ENCODE measurements at places on chromosomes 3 and 15. TPM values are rescaled to one million over a fixed set of nuclear protein-coding genes. Genes with fewer than 3 reads are reported as not detected.
A peak's percentile ranks its signal among the peaks of the same experiment; 100 is the strongest.

GRCh38 chr3:66720508-66720907 lies 219.7 kb upstream of the LRIG1 start:
- no peaks in the 10 kb centered on the region for H3K4me1 ChIP-seq
- H3K27ac ChIP-seq = no peak overlapping the region
- no peak overlapping the region for H3K4me3 ChIP-seq
- H3K36me3 ChIP-seq = no peaks in the 10 kb centered on the region
- no peaks in the 10 kb centered on the region for H3K27me3 ChIP-seq

DNA sequence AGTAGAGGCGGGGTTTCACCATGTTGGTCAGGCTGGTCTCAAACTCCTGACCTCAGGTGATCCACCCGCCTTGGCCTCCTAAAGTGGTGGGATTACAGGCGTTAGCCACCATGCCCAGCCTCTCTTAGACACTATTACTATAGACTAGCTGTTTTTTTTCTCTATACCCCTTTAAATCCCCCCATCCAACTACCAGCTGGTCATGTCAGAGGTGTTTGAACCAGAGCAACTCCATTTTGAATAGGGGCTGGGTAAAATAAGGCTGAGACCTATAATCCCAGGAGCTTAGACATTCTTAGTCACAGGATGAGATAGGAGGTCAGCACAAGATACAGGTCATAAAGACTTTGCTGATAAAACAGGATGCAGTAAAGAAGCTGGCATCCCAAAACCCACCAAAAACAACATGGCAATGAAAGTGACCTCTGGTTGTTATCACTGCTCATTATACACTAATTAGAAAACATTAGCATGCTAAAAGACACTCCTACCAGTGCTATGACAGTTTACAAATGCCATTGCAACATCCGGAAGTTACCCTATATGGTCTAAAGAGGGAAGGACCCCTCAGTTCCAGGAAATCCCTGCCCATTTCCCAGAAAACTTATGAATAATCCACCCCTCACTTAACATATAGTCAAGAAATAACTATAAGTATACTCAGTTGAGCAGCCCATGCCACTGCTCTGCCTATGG lies 57.8 kb upstream of the GPD1L start:
- H3K4me1 ChIP-seq = no peaks in the 10 kb centered on the region
- no peaks in the 10 kb centered on the region for H3K27me3 ChIP-seq
- no peaks in the 10 kb centered on the region for H3K36me3 ChIP-seq
- H3K27ac ChIP-seq = no peak overlapping the region
- DNase-seq = no peak

GRCh38 chr3:158642474-158643210 lies 1.7 kb upstream of the GFM1 start:
- H3K36me3 ChIP-seq = peaks cover 18% of the 10 kb centered on the region
- no peak overlapping the region for H3K27ac ChIP-seq
- DNase-seq = no peak
- no peaks in the 10 kb centered on the region for H3K4me1 ChIP-seq
- H3K4me3 ChIP-seq = no peak overlapping the region

GRCh38 chr15:39846108-39846507 lies 63.5 kb upstream of the FSIP1 start:
- no peak overlapping the region for H3K4me3 ChIP-seq
- no peak overlapping the region for H3K27ac ChIP-seq
- DNase-seq = no peak

DNA sequence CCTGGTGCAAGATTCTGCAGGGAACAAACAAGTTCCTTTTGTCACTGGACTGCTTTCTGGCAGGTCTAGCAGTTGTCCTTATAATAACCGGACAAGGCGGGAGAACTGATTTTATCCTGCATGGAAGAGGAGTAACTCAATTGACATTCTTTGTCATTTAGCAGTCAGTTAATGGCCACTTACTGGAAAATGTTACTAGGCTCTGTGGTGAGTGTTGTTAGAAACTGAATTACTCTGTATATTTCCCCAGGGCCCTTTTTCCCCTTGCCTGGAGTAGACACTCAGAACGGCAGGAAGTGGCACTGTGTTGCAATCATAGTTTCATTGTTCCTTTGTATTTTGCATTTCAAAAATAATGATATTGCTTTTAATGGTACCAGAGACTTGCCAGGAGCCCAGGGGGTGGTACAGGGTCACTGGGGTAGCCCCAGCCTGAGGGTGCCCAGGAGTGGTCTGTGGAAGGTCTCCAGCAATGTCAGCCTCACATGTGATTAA lies 318.6 kb upstream of the LRRFIP2 start:
- no peaks in the 10 kb centered on the region for H3K27me3 ChIP-seq
- no peak for DNase-seq
- no peak overlapping the region for H3K4me3 ChIP-seq
- H3K36me3 ChIP-seq = peaks cover 12% of the 10 kb centered on the region
- no peaks in the 10 kb centered on the region for H3K4me1 ChIP-seq

DNA sequence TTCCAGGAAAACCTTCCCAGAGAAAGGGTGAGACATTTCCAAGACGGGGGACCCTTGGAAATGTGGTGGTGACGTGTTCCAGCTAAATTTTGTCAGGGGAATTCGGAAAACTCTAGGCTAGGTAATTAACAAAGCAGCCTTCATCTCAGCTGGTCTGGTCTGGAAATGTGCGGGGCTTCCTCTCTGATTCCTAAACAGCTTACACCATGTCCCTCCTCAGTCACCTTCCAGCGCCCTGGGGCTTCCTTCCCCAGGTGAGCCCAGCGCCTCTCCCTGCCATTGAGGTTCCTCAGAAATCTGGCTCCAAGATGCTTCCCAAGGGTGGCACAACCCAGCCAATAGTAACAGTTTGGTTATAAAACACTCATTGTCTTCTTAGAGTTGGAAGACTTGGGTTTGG lies 571 bp downstream of the ACAD9 start:
- no peaks in the 10 kb centered on the region for H3K27me3 ChIP-seq
- no peak for DNase-seq
- peak overlapping the region; percentile 75 for H3K27ac ChIP-seq
- H3K4me1 ChIP-seq = peaks cover 18% of the 10 kb centered on the region
- H3K4me3 ChIP-seq = peak overlapping the region; percentile 96
- peaks cover 26% of the 10 kb centered on the region for H3K36me3 ChIP-seq

- no peak overlapping the region for H3K4me3 ChIP-seq
- no peaks in the 10 kb centered on the region for H3K27me3 ChIP-seq
- no peaks in the 10 kb centered on the region for H3K36me3 ChIP-seq
- no peak overlapping the region for H3K27ac ChIP-seq
- peak; percentile 31 for DNase-seq
- peaks cover 7% of the 10 kb centered on the region for H3K4me1 ChIP-seq
Measured at GRCh38 chr3:185778094-185778493, 46.7 kb downstream of the IGF2BP2 start.

- no peaks in the 10 kb centered on the region for H3K36me3 ChIP-seq
- H3K4me3 ChIP-seq = no peak overlapping the region
- no peaks in the 10 kb centered on the region for H3K27me3 ChIP-seq
Measured at GRCh38 chr3:119973018-119973646, 121.1 kb downstream of the GSK3B start.

DNA sequence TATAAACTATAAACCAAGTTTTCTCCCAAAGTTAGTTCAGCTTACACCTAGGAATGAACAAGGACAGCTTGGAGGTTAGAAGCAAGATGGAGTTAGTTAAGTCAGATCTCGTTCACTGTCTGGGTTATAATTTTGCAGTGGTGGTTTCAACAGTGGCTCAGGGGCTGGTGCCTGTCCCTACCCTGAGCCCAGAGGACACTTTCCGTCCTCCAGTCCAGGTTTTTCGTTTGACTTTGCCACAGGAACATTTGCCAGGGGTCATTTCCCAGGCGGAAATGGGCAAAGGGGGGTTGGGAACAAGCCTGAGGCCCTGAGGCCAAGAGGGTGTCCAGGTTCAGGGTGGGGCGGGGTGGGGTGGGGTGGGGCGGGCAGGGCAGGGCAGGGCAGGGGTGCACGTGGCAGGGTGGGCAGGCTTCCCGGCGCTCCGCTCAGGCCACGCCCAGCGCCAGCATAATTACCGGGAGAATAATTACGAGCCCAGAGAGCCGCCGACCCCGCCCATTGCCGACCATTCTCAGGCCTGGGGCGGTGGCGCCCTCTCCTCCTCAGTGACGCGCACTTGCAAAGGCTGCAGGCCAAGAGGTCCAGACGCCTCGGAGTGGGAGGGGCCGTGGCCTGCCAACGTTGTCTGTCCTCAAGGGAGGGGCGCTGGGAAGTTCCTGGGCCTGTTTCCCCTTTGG lies 70.4 kb downstream of the KLF13 start:
- peak; percentile 98 for DNase-seq
- no peaks in the 10 kb centered on the region for H3K36me3 ChIP-seq
- H3K27me3 ChIP-seq = peaks cover 31% of the 10 kb centered on the region
- H3K4me1 ChIP-seq = no peaks in the 10 kb centered on the region
- H3K27ac ChIP-seq = no peak overlapping the region

DNA sequence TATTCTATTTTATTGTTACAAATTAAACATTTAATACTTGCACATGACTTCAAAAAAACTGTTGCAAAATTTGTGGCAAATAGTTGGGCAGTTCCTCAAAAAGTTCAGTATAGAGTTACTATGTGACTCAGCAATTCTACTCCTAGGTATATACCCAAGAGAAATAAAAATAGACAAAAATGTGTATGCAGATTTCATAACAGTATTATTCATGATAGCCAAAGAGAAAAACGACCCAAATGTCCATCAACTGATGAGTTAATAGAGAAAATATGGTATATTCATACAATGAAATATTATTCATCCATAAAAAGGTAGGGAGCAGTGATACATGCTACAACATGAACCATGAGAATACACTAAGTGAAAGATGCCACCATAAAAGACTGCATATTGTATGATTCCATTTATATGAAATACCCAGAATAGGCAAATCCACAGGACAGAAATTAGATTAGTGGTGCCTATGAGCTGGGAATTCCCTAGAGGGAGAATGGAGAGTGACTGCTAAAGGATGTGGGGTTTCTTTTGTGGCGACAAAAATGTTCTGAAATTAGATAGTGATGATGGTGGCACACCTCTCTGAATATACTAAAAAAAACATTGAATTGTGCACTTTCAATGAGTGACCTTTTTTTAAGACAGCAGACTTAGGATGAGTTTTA lies 31.6 kb upstream of the CLASP2 start:
- no peaks in the 10 kb centered on the region for H3K4me1 ChIP-seq
- H3K27ac ChIP-seq = no peak overlapping the region
- no peak overlapping the region for H3K4me3 ChIP-seq
- H3K36me3 ChIP-seq = no peaks in the 10 kb centered on the region

GRCh38 chr3:139434764-139435307 lies 41.5 kb downstream of the RBP2 start:
- H3K4me3 ChIP-seq = no peak overlapping the region
- no peak overlapping the region for H3K27ac ChIP-seq
- peak; percentile 70 for DNase-seq
- H3K36me3 ChIP-seq = peaks cover 4% of the 10 kb centered on the region
- no peaks in the 10 kb centered on the region for H3K27me3 ChIP-seq

GRCh38 chr3:136343873-136344555 lies 93.9 kb downstream of the PCCB start:
- no peak for DNase-seq
- H3K4me3 ChIP-seq = no peak overlapping the region
- H3K27ac ChIP-seq = peak overlapping the region; percentile 40
- H3K27me3 ChIP-seq = no peaks in the 10 kb centered on the region
- H3K36me3 ChIP-seq = peaks cover 40% of the 10 kb centered on the region

- peaks cover 51% of the 10 kb centered on the region for H3K36me3 ChIP-seq
- H3K27me3 ChIP-seq = no peaks in the 10 kb centered on the region
- no peak for DNase-seq
- peak overlapping the region; percentile 83 for H3K27ac ChIP-seq
Measured at GRCh38 chr15:69451951-69452691, 497 bp upstream of the RPLP1 start.

GRCh38 chr15:44308415-44308814 lies 19.9 kb downstream of the GOLM2 start:
- H3K4me1 ChIP-seq = no peaks in the 10 kb centered on the region
- no peaks in the 10 kb centered on the region for H3K27me3 ChIP-seq
- no peak overlapping the region for H3K27ac ChIP-seq
- no peak for DNase-seq

- H3K27me3 ChIP-seq = peaks cover 5% of the 10 kb centered on the region
- H3K4me1 ChIP-seq = peaks cover 12% of the 10 kb centered on the region
- H3K36me3 ChIP-seq = no peaks in the 10 kb centered on the region
- no peak overlapping the region for H3K27ac ChIP-seq
Measured at GRCh38 chr3:53160061-53160659, 849 bp upstream of the PRKCD start.

- no peak overlapping the region for H3K4me3 ChIP-seq
- DNase-seq = no peak
- H3K27me3 ChIP-seq = no peaks in the 10 kb centered on the region
- H3K27ac ChIP-seq = no peak overlapping the region
- no peaks in the 10 kb centered on the region for H3K4me1 ChIP-seq
Measured at GRCh38 chr15:90497912-90498311, 31.8 kb upstream of the CRTC3 start.

GRCh38 chr3:65080432-65080831 lies 392.6 kb upstream of the ADAMTS9 start:
- no peaks in the 10 kb centered on the region for H3K36me3 ChIP-seq
- no peaks in the 10 kb centered on the region for H3K4me1 ChIP-seq
- no peak overlapping the region for H3K4me3 ChIP-seq
- peak; percentile 57 for DNase-seq
- no peak overlapping the region for H3K27ac ChIP-seq

- DNase-seq = peak; percentile 92
- H3K4me1 ChIP-seq = no peaks in the 10 kb centered on the region
- peak within 1 kb of the TSS; percentile 96 for H3K4me3 ChIP-seq
- no peaks in the 10 kb centered on the region for H3K27me3 ChIP-seq
Measured at GRCh38 chr15:50686469-50687301, at the start of gene TRPM7. Gene TRPM7, minus strand, starts transcription at chr15:50686797. Its CDS starts 264 bp downstream, at chr15:50686533.

- H3K27ac ChIP-seq = no peak overlapping the region
- DNase-seq = no peak
- no peaks in the 10 kb centered on the region for H3K27me3 ChIP-seq
- no peaks in the 10 kb centered on the region for H3K4me1 ChIP-seq
Measured at GRCh38 chr3:62103531-62103930, 269.8 kb downstream of the FEZF2 start.

GRCh38 chr3:134354612-134355251 lies 19.5 kb downstream of the AMOTL2 start:
- H3K4me1 ChIP-seq = peaks cover 23% of the 10 kb centered on the region
- no peak overlapping the region for H3K4me3 ChIP-seq
- peak overlapping the region; percentile 50 for H3K27ac ChIP-seq
- no peaks in the 10 kb centered on the region for H3K27me3 ChIP-seq
- DNase-seq = peak; percentile 79
- peaks cover 61% of the 10 kb centered on the region for H3K36me3 ChIP-seq

The CCDC54 gene
- not detected for total RNA-seq

The PLA2G4B gene
- total RNA-seq = 10.6 TPM

The RTP3 gene
- not detected for total RNA-seq

The AMOTL2 gene
- 103 TPM for total RNA-seq

The LYZL4 gene
- not detected for total RNA-seq

The PRSS50 gene
- total RNA-seq = 5.2 TPM

The NANOGP8 gene
- 12.3 TPM for total RNA-seq

The NR2E3 gene
- 1.1 TPM for total RNA-seq

The LRRC31 gene
- total RNA-seq = not detected

The OCA2 gene
- 0.63 TPM for total RNA-seq

The TATDN2 gene
- 34.0 TPM for total RNA-seq

The TMCO5A gene
- not detected for total RNA-seq

The CPLX3 gene
- not detected for total RNA-seq

The TNFSF10 gene
- total RNA-seq = not detected

The MRPL46 gene
- 22.0 TPM for total RNA-seq

The C3orf85 gene
- total RNA-seq = not detected

The DZIP1L gene
- total RNA-seq = 27.1 TPM

The IL20RB gene
- 1.7 TPM for total RNA-seq

All from endodermal cell (in vitro differentiated cells).